ENCODE measurements at places on chromosomes 2 and 18.

GRCh38 chr2:8252997-8253694 lies 428.7 kb upstream of the ID2 start:
- no peaks in the 10 kb centered on the region for H3K36me3 ChIP-seq
- H3K4me3 ChIP-seq, result no peak overlapping the region
- no peak overlapping the region for H3K27ac ChIP-seq
- H3K27me3 ChIP-seq, result peaks cover 8% of the 10 kb centered on the region
- peaks cover 4% of the 10 kb centered on the region for H3K4me1 ChIP-seq

DNA sequence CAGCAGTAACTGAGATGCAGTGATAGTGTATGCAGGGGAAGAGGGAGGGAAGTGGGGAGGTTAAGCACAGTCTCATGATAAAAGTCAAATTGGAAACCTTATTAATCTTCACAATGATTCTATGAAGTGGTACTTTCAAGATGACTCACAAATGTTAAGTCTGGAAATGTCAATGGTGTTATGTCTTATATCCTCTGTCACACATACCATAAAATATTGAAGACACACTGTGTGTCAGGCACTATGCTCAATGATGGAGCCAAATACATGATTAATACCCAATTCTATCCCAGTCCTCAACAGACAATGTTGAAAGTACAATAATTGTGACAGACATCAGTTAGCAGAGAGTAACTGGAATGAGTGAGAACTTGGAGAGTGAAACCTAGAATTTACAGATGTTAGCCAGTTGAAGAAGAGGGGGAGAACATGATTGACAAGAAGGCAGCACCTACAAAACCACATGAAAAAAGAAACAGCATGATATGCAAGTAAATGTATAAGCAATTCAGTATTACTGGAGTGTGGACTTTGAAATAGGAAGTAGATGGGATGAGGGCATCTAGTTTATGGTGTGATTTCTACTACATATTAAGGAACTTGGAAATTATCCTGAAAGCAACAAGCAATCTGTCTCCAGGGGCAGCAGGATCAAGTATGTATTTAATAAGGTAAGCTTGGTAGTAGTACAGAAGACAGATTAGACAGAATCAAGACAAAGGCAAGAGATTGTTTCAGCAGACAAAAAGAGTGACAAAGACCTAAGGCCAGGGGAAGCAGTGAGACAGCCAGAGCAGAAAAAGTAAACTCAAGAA lies 107.6 kb downstream of the STRN start:
- no peaks in the 10 kb centered on the region for H3K27me3 ChIP-seq
- peaks cover 14% of the 10 kb centered on the region for H3K4me1 ChIP-seq
- no peak for DNase-seq
- H3K4me3 ChIP-seq, result no peak overlapping the region

DNA sequence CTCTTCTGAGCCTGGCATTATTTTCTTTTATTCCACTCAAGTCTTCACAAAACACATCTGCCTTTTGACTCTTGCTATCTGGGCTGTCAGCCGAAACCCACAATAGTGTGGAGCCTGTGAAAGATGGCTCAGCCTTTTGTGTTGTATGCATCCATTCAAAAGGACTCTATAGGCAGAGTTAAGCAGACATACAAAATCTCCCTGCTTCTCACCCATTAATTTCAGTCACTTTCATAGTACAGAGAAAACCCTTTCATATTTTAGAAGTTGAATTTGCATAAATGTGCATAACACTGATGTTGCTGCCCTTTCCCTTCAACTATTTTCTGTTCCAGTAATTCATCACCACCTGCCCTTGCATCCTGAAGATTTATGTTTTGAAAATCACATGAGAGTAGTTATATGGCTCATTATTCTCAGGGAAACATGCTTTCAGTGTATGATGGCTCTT lies 154.6 kb downstream of the EVA1A start:
- peaks cover 8% of the 10 kb centered on the region for H3K36me3 ChIP-seq
- peaks cover 27% of the 10 kb centered on the region for H3K27me3 ChIP-seq
- no peak overlapping the region for H3K27ac ChIP-seq
- H3K4me3 ChIP-seq, result no peak overlapping the region
- H3K4me1 ChIP-seq, result no peaks in the 10 kb centered on the region

- H3K4me1 ChIP-seq, result peaks cover 8% of the 10 kb centered on the region
- DNase-seq, result no peak
- no peaks in the 10 kb centered on the region for H3K36me3 ChIP-seq
- no peak overlapping the region for H3K4me3 ChIP-seq
- no peak overlapping the region for H3K27ac ChIP-seq
These were observed 165.6 kb downstream of the ALK start for GRCh38 chr2:29755829-29756228.

- no peak overlapping the region for H3K27ac ChIP-seq
- peak; percentile 7 for DNase-seq
- H3K27me3 ChIP-seq, result peaks cover 27% of the 10 kb centered on the region
- no peaks in the 10 kb centered on the region for H3K4me1 ChIP-seq
These were observed 18.9 kb upstream of the THOC1 start for GRCh38 chr18:286515-287310.

DNA sequence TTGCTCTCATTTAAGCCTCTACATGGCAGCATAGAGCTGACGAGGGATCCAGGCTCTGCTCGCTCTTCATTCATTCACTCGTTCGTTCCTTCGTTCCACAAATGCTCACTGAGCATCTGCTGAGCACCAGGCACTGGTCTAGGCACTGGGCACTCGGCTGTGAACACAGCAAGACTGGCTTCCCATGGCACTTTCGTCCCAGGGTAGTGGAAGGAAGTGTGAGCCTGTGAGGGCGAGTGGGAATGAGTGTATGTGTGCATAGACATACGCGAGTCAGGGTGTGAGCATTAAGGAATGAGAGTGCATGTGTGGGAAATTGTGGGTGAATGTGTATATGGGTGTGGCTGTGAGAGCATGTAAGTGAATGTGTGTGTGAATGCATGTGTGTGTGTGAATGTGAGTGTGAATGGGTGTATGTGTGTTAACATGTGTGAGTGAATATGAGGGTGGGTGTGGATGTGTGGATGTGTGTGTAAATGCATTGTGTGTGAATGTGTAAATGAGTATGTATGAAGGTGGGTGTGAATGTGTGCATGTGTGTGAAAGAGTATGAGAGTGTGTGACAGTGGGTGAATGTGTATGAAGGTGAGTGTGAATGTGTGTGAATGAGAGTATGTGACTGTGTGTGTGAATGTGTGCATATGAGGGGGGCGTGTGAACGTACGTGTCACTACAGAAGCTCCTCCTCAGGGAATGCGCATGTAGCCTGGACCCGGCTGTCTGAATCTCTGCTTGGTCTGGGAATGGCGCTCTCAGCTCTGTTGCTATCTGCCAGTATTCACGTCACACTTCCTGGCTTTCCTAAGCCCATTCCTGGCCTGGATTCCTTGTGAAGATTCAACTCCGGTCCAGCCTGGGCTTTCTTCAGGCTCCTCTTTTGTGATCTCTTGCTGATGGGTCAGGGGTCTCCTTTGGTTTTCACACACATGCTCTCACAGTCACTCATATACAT lies 28.8 kb downstream of the SNORC start:
- no peak overlapping the region for H3K4me3 ChIP-seq
- DNase-seq, result no peak
- H3K36me3 ChIP-seq, result no peaks in the 10 kb centered on the region
- H3K27me3 ChIP-seq, result peaks cover 2% of the 10 kb centered on the region
- H3K27ac ChIP-seq, result no peak overlapping the region
- peaks cover 12% of the 10 kb centered on the region for H3K4me1 ChIP-seq

DNA sequence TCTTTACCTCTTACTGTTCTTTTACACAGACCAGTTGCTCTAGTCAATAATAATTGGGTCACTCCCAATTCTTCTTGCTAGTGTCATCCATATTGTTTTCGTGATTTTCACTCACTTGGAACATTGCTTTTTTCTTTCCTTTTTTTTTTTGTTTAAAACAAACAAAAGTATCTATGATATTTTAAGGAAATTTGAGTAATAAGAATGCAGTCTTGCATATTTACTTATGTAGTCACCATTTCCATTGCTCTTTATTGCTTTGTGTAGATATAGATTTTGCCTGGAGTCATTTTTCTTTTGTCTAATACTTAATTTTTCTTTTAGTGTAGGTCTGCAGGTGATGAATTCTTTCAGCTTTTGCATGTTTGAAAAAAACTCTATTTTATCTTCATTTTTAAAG lies 71.9 kb downstream of the WDR7 start:
- no peak overlapping the region for H3K4me3 ChIP-seq
- no peak for DNase-seq
- H3K27me3 ChIP-seq, result no peaks in the 10 kb centered on the region
- no peak overlapping the region for H3K27ac ChIP-seq
- H3K36me3 ChIP-seq, result peaks cover 13% of the 10 kb centered on the region

Data from HFFc6 (cell line).